ENCODE measurements at places on chromosomes 2 and 18. TPM values are rescaled to one million over a fixed set of nuclear protein-coding genes. Genes with fewer than 3 reads are reported as not detected.

DCAF17 gene
- 17.5 TPM for polyA plus RNA-seq

TDRD15 gene
- not detected for polyA plus RNA-seq

IL1R1 gene
- polyA plus RNA-seq: not detected

MEX3C gene
- 55.7 TPM for polyA plus RNA-seq

CD226 gene
- 0.11 TPM for polyA plus RNA-seq

TRMT61B gene
- 35.1 TPM for polyA plus RNA-seq

C2orf76 gene
- 37.7 TPM for polyA plus RNA-seq

HOXD10 gene
- not detected for polyA plus RNA-seq

MC4R gene
- polyA plus RNA-seq: 2.1 TPM

REG3G gene
- not detected for polyA plus RNA-seq

KLHL14 gene
- polyA plus RNA-seq: 0.33 TPM

TOGARAM2 gene
- polyA plus RNA-seq: 0.24 TPM

ANKRD23 gene
- polyA plus RNA-seq: 17.7 TPM

CABLES1 gene
- 1.8 TPM for polyA plus RNA-seq

PARD3B gene
- polyA plus RNA-seq: 0.36 TPM

CAVIN2 gene
- polyA plus RNA-seq: not detected
